Fibroblast of lung (primary cell): ENCODE measurements at places on chromosomes 3 and 15. TPM values are rescaled to one million over a fixed set of nuclear protein-coding genes. Genes with fewer than 3 reads are reported as not detected.

Gene C15orf39
- total RNA-seq, result 1.3 and 2.3 TPM in 2 replicates

Gene BNC1
- 7.7 and 14.2 TPM in 2 replicates for total RNA-seq

Gene DUOXA2
- not detected in 2 replicates for total RNA-seq

DNA sequence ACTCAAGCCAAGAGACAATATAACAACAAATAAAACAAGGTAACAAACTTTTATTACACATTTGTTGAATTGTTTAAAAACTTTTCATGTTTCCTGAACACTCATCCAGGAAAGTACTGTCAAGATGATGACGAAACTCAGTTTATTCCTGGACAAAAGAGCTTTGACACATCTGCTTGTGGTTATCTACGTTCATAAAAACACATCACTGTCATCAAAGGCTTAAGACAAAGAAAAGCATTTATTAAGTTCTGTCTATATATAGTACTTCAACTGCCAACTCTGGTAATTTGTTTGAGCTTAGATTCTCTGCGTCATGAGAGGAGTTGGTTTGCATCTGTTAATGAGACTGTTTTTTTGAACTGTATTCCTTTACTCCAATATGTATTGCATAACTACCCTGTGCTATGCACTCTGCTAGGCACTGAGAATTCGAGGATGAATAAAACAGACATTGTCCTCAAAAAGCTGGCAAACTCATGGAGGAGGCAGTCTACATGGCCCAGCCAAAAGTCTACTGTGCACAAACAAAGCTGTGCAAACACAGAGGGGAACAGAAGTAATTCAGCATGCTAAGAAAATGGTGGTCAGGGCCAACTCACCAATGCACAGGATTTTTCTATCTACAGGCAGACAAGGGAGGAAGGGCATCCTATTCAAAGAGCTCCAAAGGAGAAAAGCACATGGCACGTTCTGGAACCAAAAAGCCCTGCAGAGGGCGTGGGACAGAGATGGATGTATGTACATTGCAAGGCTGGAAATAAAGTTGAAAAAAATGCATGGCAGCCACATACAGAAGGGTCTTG is 21.5 kb downstream of the PLD1 start:
- peaks cover 2% of the 10 kb centered on the region for H3K4me1 ChIP-seq
- peak; percentile 80 for DNase-seq
- no peak overlapping the region for H3K27ac ChIP-seq
- no peaks in the 10 kb centered on the region for H3K36me3 ChIP-seq
- no peak overlapping the region for H3K4me3 ChIP-seq
- no peaks in the 10 kb centered on the region for H3K27me3 ChIP-seq

DNA sequence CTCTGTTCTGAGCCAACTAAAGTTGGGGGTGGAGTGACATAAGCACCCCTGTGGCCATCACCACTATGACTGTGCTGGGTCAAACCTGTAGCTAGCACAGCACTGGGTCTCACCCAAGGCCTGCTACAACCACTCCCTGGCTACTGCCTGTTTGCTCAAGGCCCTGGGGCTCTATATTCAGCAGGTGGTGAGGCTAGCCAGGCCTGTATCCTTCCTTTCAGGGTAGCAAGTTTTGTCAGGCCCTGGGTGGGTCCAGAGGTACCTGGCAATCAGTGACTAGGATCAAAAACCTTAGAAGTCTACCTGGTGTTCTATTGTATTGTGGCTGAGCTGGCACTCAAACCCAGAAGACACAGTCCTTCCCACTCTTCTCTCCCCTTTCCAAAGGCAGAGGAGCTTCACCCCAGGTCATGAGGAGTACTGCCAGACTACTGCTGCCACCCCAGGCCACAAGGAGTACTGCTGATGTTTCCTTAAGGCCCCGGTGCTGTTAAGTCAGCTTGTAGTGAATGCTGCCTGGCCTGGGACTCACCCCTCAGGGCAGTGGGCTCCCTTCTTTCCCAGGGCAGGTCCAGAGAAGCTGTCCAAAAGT is 170.8 kb downstream of the IGSF11 start:
- no peak overlapping the region for H3K27ac ChIP-seq
- no peaks in the 10 kb centered on the region for H3K27me3 ChIP-seq
- H3K36me3 ChIP-seq, result no peaks in the 10 kb centered on the region
- H3K4me1 ChIP-seq, result no peaks in the 10 kb centered on the region

- H3K4me1 ChIP-seq, result peaks cover 3% of the 10 kb centered on the region
- H3K27ac ChIP-seq, result no peak overlapping the region
- H3K4me3 ChIP-seq, result no peak overlapping the region
- no peaks in the 10 kb centered on the region for H3K27me3 ChIP-seq
These were observed 57.1 kb downstream of the CHAC1 start for GRCh38 chr15:41010345-41010744.

Gene NEIL1
- 4.4 and 6.3 TPM in 2 replicates for total RNA-seq

Gene MYNN
- 32.7 and 33.6 TPM in 2 replicates for total RNA-seq

Gene COMMD2
- total RNA-seq, result 28.0 and 28.6 TPM in 2 replicates

Gene NR1I2
- total RNA-seq, result under 0.01 TPM in 1 of 2 replicates, not detected in the other

DNA sequence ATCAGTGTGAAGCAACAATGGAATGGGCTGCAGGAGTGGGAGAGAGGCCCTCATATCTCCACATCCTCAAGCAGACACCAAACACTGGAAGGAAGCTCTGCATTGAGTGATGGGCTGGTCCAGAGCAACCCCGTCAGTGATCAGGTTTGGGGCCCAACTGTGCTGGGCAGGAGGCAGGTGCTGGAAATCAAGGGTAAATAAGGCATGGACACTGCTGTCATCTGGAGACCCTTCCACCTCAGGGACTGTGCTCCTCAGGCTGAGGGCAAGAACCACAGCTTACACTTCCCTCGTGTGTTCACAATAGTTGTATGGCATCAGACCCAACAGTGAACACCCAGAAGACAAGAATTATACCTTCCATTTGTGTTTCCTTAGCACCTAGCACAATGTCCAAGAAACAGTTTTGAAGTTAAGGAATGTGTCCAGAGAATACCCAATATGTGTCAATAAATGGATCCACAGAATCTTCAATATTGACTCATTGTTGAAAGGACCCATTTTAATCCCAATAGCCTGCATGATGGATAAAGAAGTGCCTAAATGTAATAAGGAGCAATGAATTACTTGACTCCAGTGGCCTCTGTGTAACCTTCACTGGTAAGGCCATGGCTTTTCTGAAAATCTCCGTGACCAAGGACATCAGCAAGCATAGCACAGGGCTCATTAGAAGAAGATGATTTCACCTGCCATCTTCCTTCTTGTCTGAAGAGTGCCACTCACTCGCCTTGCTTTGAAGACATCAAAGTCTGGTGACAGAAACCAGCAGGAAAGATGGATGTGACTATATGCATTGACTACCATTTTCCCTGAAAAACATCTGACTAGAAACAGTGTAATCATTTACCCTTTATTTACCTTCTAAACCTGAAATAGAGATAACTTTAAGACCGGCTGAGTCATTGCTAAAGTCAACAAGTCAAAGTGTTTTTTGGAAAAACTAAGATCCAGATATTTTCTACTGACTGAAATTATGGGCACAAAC is 7.0 kb upstream of the AHSG start:
- H3K4me1 ChIP-seq, result no peaks in the 10 kb centered on the region
- no peak overlapping the region for H3K4me3 ChIP-seq
- no peak overlapping the region for H3K27ac ChIP-seq
- no peak for DNase-seq
- no peaks in the 10 kb centered on the region for H3K36me3 ChIP-seq

GRCh38 chr15:98737159-98737558 is 88.8 kb downstream of the IGF1R start:
- H3K36me3 ChIP-seq, result no peaks in the 10 kb centered on the region
- H3K4me3 ChIP-seq, result no peak overlapping the region
- no peak for DNase-seq
- H3K4me1 ChIP-seq, result peaks cover 7% of the 10 kb centered on the region
- no peak overlapping the region for H3K27ac ChIP-seq

DNA sequence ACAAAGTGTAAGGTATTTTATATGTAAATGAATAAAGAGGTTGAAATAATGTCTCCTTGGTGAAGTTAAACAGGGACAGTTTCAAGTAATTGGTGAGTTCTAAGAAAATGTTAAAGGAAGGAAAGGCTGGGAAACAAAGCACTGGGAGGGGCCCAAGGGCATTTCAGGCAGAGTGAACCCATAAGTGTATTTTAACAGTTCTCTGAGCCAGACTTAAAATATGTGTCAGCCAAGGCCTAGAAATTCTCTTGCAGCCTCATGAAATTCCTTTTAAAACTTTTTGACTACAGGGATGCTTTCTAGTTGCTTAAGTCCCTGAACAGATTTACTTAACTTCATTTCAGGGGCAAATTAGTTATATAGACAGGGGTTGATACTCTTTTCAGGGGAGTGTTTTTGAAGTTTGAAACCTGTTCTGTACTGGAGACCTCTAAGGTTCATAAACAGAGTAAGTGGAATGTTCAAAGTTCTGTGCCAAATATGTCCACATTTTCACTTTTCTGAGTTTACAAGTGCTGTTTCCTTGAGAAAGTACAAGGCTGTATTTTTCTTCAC is 77.6 kb downstream of the GALK2 start:
- H3K27ac ChIP-seq, result no peak overlapping the region
- no peak overlapping the region for H3K4me3 ChIP-seq
- no peaks in the 10 kb centered on the region for H3K27me3 ChIP-seq
- H3K4me1 ChIP-seq, result peaks cover 17% of the 10 kb centered on the region
- H3K36me3 ChIP-seq, result peaks cover 1% of the 10 kb centered on the region

- no peaks in the 10 kb centered on the region for H3K36me3 ChIP-seq
- H3K27me3 ChIP-seq, result no peaks in the 10 kb centered on the region
- H3K4me3 ChIP-seq, result no peak overlapping the region
- DNase-seq, result no peak
These were observed 363.6 kb downstream of the NR2F2 start for GRCh38 chr15:96693990-96694517.

Gene CFAP44
- 1.3 and 1.5 TPM in 2 replicates for total RNA-seq

DNA sequence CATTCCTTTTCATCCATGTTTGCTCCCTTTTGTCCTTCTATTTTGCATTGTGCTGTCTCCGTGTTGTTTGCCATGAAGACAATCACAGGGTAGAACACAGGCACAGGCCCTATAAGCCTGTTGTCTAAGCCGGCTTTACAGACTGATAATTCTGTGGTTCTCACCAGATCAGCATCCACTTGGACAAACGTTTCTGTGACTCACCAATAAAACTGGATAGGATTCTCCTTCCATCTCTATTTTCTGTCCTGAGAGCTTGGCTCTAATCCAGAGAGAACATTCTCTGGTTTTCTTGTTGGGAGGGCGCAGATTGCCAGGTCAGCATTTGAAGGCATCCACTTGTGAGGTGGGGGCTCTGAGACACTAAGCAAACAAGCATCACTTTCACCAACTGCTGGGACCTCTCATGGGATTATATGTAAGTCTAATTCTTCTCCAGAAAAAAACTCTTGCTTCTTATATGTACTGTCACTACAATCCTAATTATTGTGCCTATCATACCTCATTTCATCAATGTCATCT is 101.6 kb downstream of the ERC2 start:
- H3K27ac ChIP-seq, result no peak overlapping the region
- H3K36me3 ChIP-seq, result no peaks in the 10 kb centered on the region
- H3K27me3 ChIP-seq, result no peaks in the 10 kb centered on the region
- no peaks in the 10 kb centered on the region for H3K4me1 ChIP-seq
- DNase-seq, result no peak
- H3K4me3 ChIP-seq, result no peak overlapping the region

Gene GAP43
- total RNA-seq, result under 0.01 and 0.17 TPM in 2 replicates

GRCh38 chr3:134149286-134149685 is 101.4 kb downstream of the RYK start:
- H3K27ac ChIP-seq, result no peak overlapping the region
- no peak overlapping the region for H3K4me3 ChIP-seq
- H3K36me3 ChIP-seq, result peaks cover 4% of the 10 kb centered on the region
- H3K27me3 ChIP-seq, result no peaks in the 10 kb centered on the region

GRCh38 chr3:10428406-10429091 is 76.8 kb downstream of the ATP2B2 start:
- H3K27ac ChIP-seq, result no peak overlapping the region
- H3K36me3 ChIP-seq, result no peaks in the 10 kb centered on the region
- no peak for DNase-seq
- peaks cover 7% of the 10 kb centered on the region for H3K27me3 ChIP-seq

DNA sequence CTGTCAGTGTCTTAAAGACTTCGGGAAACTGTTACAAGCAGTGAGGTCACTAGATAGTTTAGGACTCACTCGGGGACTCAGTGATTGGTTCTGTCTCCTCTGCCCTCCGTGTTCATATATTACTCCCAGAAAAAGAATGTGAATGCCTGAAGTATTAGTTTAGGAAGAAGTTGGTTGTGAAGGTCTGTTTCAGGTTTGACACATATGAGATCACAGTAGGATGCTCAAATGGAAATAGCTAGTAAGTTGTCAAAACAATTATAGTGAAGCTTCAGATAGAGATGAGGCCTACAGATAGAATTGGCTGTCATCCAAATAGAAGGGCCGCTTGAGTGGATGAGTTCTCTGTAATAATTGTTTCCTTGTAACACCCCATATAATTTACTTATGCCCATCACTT is 172.6 kb downstream of the PLCL2 start:
- H3K4me3 ChIP-seq, result no peak overlapping the region
- DNase-seq, result peak; percentile 18
- no peak overlapping the region for H3K27ac ChIP-seq
- H3K36me3 ChIP-seq, result no peaks in the 10 kb centered on the region
- no peaks in the 10 kb centered on the region for H3K27me3 ChIP-seq
